ENCODE measurements at places on chromosomes 7 and 10.

DNA sequence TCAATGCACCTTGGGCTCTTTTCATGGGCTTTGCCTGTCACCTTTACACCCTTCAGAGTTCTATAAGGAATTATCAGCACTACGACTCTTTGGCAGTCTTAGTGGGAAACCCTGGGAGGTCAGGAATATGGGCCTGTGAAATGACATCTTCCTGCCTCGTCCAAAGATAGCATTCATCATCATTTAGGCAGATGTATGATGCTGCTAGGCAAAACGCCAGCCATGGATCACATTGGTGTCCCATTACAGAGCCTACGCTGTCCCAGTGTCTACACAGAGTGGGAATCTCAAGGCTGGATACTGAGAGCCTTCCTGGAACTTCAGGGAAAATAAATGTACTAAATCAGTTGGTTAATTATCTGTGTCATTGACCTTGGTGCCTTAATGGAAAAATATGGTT, 259.4 kb upstream of the CELF2 start:
- DNase-seq: no peak

DNA sequence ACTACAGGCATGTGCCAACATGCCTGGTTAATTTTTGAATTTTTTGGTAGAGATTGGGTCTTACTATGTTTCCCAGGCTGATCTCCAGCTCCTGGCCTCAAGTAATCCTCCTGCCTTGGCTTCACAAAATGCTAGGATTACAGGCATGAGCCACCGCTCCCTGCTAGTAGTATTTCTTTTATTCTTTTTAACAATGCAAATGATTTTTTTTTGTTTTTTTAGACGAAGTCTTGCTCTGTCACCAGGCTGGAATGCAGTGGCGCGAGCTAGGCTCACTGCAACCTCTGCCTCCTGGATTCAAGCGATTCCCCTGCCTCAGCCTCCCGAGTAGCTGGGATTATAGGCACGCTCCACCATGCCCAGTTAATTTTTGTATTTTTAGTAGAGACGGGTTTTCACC, 58.1 kb downstream of the SVIL start:
- no peak for DNase-seq

GRCh38 chr7:82839063-82839462, 323.6 kb downstream of the PCLO start:
- DNase-seq: no peak

- DNase-seq: no peak
Measured at GRCh38 chr10:120632942-120633341, 175.9 kb downstream of the PLPP4 start.

DNA sequence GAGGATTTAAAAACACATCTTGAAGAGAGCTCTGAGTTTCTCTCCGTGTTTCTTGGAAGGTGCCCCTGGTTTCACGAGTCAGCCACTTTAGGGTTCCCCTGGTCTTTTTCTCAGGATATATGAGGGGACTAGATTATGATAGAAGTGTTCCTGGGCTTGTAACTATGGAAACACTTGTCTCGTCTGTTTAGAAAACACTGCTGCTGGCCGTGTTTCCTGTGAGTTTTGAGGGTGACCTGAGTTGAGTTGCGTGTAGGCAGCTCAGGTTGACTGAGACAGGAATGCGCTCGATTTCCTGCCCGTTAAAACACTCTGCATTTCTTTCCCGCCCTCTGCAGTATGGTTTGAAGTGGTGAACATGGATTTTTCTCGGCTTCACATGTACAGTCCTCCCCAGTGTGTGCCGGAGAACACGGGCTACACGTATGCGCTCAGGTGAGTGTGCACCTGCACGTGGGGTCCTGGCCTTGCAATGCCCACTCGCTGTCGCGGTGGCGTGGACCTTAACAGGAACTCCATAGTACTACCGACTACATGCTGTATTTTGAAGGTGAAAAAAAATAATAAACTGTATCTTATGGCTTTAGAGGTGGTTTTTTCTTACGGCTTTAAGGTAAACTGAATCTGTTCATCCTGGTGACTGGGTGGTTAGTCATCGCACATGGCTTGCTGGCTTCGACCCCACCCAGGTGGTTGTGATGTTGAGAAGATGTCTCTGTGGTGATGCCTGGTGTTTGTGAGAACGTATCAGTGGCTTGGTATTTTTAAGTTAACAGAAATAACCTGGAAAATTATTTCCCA, at the start of gene SUN1:
Gene SUN1, plus strand, starts transcription at position 310 of the 801 bp plus-strand sequence. Its CDS starts 49 bp downstream, at position 359.
- DNase-seq: no peak

- no peak for DNase-seq
Measured at GRCh38 chr7:107816011-107816566, 13.1 kb upstream of the SLC26A3 start.

GRCh38 chr10:129790715-129791446, 173.2 kb downstream of the EBF3 start:
- DNase-seq: no peak

- no peak for DNase-seq
Measured at GRCh38 chr10:60817398-60817805, 39.1 kb downstream of the CDK1 start.

GRCh38 chr7:2876031-2876731, 32.1 kb upstream of the GNA12 start:
- DNase-seq: no peak

GRCh38 chr10:90326498-90327267, 531.2 kb downstream of the HTR7 start:
- no peak for DNase-seq

DNA sequence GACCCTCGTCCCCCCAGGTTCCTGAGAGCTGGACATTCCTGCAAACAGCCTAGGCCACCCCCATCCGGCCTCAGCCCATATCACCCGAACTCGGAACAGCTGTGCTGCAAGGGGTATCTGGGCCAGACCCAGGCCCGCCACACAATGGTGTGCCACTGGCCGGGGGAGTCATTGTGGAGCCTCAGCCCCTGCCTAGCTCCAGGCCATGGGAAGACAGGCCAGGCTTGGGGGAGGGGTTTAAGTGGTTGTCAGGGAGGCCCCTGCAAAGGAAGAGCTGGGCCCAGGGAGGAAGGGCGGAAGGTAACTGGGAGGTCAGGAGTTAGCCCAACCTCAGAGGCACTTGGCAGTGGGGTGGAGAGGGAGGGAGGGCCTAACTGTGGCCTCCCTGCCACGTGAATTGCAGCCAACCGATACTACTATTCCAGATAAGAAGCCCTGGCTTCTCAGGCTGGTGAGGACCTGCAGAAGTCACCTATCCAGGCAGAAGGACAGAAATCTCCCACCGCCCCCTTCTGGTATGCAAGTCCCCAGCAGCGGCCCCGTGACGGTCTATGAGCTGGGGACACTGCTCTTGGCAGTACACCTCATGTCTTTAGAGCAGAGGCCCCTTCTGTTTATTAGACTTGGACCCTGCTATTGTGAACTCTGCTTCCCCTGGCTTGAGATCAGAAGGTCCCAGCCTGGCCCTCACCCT, 26.8 kb downstream of the VSIR start:
- peak; percentile 74 for DNase-seq

- no peak for DNase-seq
Measured at GRCh38 chr7:115635376-115635775, 395.2 kb downstream of the TFEC start.

- DNase-seq: no peak
Measured at GRCh38 chr7:107113866-107114265, 54.9 kb upstream of the HBP1 start.

DNA sequence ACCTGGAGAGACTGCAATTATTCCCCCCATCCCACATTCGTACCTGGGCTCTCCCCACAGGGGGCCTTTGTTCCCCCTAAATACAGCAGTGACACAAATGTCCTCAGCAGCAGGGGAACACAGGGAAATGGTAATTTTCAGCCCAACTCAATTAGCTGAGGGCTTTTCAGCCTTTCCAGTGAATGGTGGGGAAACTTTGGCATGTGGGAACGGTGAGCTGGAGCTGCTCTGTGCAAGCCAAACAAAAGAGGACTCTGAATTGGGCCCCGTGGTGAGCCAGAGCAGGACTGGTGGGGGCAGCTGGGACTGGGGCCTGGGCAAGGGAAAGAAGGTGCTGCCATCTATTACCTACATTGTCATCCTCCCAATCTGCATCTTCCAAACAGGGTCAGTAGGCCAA, 51.0 kb downstream of the FBXW4 start:
- DNase-seq: no peak

DNA sequence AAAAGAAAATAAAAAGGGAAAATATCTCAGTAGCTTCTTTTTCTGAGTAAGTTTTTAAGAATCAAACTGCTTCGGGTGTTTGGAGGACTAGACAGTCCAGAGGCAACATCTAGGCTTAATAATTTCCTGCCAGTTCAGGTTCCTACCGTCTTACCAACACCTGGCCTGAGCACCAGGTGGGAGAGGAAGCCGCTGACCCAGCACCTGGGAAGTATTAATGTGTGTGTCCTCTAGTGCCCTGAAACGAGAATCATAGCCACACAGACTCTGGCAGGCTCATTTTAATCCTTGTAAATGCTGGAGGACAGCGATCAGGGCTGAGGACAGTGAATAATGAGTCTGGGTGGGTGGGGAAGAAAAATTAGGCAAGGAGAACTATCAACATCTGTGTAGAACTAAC, 137.4 kb downstream of the ZNF438 start:
- no peak for DNase-seq

DNA sequence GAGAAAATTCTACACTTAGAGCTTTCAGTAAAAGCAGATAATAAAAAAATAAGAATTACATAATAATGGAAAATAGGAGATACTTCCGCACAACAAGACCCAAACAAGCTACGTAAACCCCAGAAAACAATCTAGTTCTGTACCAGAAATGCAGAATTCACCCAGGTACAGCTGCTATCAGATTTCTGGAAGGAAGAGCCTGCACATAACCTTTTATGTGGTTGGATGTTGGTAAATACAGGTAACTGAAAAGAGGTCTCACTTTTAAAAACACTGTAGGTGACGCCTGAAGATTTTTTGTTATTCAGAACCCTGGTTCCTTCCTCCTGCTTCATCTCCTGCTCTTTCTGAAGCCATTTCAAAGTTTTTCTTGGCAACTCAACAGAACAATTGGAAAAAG, 29.9 kb downstream of the PANK1 start:
- no peak for DNase-seq

DNA sequence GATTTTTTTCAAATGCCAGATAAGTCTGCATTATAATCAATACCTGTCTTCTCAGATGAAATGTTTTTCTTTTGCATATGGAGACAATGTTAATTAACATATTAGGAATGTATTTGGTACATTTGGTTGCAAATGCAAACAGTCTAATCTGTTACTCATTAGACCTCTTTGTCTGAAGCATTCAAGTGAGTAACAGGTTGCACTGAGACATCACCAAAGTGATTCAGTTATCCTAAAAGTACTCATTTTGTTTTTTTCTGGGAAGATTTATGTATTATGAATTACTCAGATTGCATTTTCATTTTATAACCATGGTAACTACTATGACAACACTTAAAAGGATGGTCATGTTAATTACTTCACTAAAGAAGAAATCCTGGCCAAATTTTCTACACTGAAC, 513.6 kb downstream of the HTR7 start:
- DNase-seq: no peak

DNA sequence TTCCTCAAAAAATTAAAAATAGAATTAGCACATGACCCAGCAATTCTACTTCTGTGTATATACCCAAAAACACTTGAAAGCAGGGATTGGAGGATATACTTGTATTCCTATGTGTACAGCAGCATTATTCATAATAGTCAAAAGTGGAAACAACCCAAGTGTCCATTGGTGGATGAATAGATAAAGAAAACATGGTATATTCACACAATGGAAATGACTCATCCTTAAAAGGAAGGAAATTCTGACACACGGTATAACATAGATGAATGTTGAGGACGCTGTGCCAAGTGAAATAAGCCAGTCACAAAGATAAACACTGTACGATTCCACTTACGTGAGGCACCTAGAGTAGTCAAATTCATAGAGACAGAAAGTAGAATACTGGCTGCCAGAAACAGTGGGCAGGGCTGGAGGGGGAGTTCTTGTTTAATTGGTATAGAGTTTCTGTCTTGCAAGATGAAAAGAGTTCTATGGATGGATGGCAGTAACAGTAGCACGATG, 26.6 kb upstream of the KAT6B start:
- DNase-seq: no peak

- no peak for DNase-seq
Measured at GRCh38 chr7:137404660-137405317, 61.3 kb upstream of the PTN start.

- DNase-seq: no peak
Measured at GRCh38 chr10:86253091-86254072, 113.2 kb downstream of the GRID1 start.

DNA sequence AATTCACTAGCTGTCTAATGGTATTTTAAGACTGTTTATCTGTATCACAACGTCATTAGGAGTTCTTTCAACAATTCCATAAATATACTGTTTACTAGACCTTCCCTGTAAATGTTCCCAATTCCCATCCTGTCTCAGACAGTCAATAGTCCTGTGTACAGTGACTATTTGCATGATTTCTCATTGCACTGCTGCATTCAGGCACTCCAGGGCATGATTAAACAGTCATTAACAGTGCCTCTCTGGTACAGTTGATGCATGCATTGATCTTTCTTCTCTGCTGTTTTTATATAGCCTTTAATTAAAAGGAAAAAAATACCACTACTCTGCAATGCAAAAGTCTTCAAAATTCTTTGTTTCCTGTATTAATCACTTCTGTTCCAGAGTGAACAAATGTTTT, 51.5 kb upstream of the MTURN start:
- DNase-seq: no peak

DNA sequence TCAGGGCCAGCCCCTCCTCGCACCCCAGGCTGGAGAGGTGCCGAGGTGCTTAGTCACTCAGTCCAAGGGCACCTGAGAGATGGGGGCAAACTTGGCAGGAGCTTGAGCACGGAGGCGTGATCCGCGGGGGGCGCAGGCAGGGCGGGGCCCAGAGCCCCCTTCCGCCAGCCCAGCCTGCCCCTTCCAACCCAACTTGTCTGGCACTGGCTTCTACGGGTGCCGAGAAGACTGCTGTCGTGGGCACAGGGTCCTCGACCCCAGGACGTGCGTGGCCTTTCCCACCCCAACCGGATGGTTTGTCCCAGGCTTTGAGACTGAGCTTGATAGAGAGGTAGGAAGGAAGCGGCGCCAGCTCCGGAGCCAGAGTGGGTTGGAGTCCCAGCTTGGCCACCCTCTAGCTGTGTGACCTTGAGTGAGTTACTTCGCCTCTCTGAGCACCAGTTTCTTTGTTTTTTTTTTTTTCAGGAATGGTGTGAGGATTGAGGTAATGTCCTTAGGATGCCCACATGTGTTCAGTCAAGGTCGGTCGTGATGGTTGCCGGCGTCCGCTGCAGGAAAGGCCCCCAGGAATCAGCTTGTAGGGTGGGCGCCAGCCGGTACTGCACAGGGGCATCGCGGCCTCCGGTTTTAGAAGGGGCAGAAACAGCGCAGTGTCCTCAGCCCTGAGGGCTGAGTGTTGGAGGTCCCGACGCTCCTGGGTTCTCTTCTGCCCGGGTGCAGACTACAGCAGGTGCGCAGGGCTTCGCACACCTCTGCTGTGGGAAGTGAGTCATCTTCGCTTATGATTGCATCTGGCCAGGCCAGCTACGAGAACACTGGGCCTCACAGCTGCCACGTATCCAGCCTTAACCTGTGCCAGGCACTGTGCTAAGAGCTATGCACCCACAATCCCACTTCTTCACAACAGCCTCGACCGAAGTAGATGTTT, 28.6 kb upstream of the VAX1 start:
- no peak for DNase-seq

GRCh38 chr10:103885617-103886016, 30.2 kb upstream of the SH3PXD2A start:
- DNase-seq: no peak
